Stimulated activated CD8-positive, alpha-beta memory T cell treated with anti-CD3 and anti-CD28 coated beads, Interleukin-15, amount 100 ng/mL, for 1 hour (primary cell): ENCODE measurements at places on chromosomes 7 and 10.

GRCh38 chr7:112112822-112113255 lies 93.4 kb downstream of the DOCK4 start:
- DNase-seq = no peak

- no peak for DNase-seq
Observed at GRCh38 chr7:29327455-29327854, 132.9 kb downstream of the CHN2 start.

GRCh38 chr7:66460921-66461361 lies 167.7 kb upstream of the KCTD7 start:
- no peak for DNase-seq

DNA sequence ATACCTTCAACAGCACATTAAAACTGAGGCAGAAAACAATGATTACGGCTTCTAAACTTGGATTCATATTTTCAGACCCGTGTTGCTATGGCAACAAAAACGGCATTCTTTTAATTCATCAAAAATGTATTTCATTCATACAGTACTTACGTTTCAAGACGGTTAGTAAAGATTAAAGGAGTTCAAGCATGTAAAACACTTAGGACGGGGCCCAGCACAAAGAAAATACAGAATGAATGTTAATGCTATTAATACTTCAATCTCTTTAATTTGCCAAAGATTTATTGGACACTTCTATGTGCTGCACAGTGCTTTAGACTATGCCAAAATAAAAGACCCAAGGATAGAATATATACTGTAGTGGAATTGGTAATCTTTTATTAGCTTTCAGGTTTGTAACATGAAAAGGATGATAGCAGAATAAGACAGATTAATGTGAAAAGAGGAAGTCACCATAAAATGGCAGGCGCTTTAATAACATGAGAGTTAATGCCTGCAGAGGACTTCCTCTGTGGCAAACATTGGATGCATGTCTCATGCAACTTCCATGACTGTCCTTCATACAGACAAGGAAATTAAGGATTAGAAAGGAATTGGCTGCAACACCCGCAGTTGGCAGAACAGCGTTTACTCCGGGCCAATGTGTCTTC lies 201.6 kb upstream of the KLF6 start:
- no peak for DNase-seq

DNA sequence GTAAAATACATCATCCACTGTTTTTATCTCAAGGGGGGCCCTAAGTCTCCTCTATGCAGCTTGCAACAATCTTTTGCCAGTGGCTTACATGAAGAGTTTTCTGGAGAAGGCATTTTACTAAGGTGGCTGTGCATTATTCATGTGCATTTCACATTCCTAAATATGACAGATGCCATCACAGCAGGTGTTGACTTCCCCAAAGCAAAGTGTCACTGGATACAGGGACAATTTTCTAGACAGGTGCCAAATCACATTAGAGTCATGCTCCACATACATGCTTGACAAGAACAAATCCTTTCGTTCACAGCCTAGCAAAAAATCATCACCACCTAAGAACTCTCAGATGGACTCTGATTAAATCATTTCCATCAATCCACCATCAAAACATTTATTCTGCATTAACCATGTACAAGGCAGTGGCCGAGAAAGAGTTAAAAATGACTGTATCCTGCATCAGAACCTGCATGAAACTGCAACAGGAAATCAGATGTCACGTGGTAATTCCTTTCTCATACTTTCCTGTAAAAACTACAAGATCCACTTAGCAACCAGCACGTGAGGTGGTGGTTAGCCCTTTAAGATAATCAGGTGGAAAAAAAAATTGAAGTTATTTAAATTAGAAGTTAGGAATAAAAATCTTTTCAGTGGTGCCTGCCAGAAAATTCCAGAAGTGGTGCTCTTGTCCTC lies 88.2 kb upstream of the AFAP1L2 start:
- no peak for DNase-seq

GRCh38 chr7:123191132-123191531 lies 8.6 kb downstream of the SLC13A1 start:
- DNase-seq = no peak

DNA sequence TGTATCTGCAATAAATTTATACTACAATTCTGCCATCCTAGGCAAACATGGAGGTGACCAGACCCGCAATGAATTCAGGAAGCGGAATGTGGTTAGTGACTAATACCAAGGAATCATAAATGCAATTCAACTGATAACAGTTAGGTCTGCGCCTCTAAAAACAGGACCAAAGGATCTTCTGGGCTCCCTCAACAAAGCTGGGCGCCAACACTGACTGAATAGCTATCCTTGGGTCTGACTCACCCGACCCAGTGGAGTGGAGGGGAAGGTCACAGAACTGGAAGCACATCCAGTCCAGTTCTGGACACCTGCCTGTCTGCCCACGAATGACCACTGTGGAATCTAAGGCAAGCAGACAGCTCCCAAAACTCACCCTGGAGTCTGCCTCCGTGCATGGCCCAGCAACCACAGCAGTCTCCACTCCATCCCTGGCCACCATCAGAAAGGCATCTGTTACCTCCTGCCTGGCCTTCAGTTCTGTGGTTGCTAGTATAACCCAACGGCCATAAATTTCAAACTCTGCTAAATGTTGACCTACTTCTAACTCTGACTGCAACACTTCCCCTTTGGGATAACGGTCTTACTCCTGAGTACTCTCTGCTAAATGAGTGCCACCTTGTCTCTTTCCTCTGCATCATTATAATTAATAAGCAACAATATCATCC lies 43.0 kb upstream of the DLX6 start:
- DNase-seq = no peak

- DNase-seq = no peak
Observed at GRCh38 chr7:96200740-96201139, 121.2 kb downstream of the SLC25A13 start.

- no peak for DNase-seq
Observed at GRCh38 chr10:51079331-51079730, 5.0 kb downstream of the PRKG1 start.

DNA sequence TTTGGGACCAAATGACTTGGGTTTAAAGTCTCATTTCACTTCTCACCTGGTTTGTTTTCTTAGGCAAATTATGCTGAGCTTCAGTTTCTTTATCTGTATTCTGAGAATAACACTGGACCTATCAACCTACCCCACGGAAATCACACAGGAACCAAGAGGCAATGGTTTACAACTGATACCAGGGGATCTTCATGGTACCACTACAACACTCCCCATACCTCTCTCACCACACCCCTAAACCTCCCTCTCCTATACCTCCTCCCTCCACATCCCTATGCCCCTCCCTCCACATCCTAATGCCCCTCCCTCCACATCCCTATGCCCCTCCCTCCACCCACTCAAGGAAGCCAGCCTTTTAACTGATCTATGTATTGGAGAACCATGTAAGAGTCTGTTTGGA lies 9.9 kb downstream of the FAM204A start:
- DNase-seq = no peak

DNA sequence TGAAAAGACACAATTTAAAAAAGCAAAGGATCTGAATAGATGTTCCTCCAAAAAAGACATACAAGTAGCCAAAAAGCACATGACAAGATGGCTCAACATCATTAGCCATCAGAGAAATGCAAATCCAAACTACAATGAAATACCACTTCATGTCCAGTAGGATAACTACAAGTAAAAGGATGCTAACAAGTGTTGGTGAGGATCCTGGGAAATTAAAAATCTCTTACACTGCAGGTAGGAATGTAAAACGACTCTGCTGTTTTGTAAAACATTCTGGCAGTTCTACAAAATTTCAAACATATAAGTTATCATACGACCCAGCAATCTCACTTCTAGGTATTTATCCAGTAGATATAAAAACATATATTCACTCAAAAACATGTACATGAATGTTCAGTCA lies 161.3 kb downstream of the SRPK2 start:
- DNase-seq = no peak

DNA sequence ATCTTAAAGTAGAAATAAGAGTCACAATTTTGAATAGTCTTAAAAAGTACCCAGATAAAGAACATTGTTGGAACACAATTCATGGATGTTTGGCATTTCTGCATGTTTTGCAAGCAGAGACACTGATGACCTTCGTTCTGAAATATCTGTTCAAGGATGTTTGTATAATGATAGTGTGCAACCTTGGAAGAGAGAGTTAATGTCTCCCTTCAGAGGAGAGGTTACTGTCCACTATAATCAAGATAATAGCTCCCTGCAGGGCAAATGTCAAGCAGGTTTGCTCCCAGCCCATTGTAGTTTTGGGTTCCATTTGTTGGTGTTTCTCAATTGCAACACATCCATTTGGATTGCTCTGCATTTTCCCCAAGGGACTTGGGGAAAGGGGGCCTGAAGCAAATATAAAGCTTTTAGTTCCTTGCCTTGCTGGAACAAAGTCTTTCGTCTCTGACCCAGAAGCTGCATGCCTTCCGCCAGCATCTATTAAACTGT lies 45.2 kb downstream of the COL1A2 start:
- no peak for DNase-seq

DNA sequence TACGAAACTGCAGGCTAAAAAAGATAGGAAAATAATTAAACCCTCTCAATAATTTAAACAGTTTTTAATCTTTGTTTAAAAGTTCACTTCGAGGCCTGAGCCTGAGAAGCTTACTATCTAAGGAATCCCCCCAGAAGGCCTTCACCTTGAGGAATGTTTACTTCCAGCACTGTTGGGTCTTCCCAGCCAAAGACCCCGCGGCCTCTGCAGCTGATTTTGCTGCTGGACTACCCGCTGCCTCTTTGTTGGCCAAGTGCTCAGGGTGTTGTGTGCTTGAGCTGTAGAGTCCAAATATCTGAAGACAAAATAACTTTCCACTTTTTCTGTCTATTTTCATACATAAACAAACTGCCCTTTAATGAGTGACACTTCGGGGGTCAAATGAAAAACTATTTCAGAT lies 292.7 kb downstream of the GLRX3 start:
- no peak for DNase-seq

DNA sequence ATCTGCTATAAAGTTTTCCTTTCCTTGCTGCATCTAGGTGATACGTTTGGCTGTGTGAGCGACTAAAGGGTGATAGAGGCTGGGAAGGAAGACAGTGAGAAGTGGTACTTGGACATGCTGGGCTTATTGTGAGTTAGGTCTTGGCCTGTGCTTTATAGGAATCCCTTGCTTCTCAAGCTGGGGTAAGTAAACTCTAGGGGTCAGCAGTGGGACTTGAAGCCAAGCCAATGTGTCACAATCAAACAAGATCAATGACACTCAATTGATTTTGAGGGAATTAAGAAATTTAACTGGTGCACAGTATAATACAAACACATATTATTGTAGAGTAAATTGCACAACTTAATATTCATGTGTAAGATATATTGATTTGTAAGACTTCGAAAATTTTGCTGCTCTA lies 155.8 kb upstream of the AOAH start:
- no peak for DNase-seq

DNA sequence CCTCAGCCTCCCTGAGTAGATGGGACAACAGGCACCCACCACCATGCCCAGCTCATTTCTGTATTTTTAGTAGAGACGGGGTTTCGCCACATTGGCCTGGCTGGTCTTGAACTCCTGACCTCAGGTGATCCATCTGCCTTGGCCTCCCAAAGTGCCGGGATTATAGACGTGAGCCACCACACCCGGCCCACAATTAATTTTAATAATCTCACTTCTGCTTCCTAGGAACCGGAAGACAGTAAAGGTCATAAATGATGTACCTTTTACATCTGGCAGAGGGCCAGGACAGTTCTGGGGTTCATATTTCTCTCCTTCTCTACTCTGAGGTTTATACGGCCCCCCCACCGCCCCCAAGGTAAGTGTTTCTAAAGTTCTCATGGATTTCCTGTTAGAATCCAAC lies 31.2 kb upstream of the AOAH start:
- no peak for DNase-seq

DNA sequence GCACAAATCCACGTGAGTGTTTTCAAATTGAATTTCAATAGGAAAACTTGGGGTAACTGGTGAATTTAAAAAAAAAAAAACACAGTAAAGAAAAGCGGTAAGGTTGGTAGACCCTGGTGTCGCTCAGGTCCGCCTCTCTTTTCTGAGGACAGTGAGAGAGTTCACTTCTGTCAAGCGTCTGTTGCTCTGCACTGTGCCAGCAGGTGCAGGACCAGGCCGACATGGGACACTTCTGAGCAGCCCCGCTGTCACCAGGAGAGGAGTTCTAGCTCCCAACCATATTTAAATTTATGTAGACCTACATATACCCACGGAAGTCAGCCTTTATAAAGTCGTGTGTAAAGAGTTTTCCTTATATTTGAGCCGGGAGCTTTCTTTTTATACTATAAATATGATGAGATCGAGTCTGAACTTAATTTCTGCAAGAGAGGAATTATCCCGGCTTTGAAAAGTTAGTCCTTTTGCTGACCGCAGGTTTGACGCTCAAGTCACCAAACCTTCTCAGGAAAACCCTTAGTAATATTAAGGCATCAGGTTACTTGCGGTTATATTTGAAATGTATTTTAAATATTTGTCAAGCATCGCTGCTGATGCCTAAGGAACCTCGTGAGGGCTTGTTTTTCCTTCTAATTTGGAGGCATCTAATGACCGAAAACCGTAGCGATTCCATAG lies 531 bp downstream of the IKZF1 start:
- no peak for DNase-seq

DNA sequence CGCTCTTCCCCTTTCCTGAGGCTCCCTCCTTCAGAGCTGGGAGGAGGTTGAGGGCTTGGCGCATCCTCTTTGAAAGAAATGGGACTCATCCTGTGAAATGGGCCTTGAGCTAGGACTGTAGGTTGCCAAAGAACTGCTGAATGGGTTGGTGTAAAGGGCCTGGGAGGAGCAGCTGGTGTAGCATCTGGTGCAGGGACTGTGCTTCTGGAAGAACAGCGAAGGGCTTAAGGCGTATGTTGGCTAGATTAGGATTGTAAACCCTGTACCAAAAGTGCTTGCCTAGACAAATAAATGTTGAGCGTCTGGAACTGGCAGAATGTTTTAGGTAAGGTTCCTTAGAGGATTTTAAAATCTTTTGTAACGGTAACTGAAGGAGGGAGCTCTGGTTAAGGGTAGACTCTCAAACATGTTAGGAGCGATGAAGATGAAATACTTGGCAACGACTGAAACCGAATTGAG lies 563 bp downstream of the STAM start:
- DNase-seq = no peak

GRCh38 chr7:33503014-33503413 lies 373.6 kb downstream of the BBS9 start:
- no peak for DNase-seq

GRCh38 chr7:120583899-120584586 lies 273.9 kb downstream of the TSPAN12 start:
- DNase-seq = no peak
